ENCODE measurements at places on chromosomes 13 and 19.

DNA sequence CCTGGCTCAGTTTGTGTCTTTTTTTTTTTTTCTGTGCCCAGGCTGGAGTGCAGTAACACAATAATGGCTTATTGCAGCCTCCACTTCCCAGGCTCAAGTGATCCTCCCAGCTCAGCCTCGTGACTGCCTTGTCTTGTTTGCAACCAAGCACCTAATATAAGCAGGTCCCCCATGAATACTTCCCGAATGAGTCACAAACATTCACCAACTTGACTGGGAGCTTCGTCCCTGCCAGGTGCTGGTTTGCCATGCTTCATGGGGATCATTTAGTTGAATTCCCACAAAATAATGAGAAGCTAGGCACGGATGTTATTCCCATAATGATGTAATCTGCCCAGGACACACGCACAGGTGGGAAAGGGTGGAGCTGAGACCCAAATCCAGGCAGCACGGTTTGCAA, 176.5 kb downstream of the CACNA1A start:
- H3K36me3 ChIP-seq, result no peaks in the 10 kb centered on the region
- no peaks in the 10 kb centered on the region for H3K4me1 ChIP-seq
- no peak for DNase-seq
- no peak overlapping the region for H3K27ac ChIP-seq
- no peak overlapping the region for H3K4me3 ChIP-seq

- DNase-seq, result peak; percentile 61
- H3K27ac ChIP-seq, result no peak overlapping the region
- no peaks in the 10 kb centered on the region for H3K36me3 ChIP-seq
- H3K4me1 ChIP-seq, result peaks cover 14% of the 10 kb centered on the region
- H3K4me3 ChIP-seq, result no peak overlapping the region
- H3K27me3 ChIP-seq, result no peaks in the 10 kb centered on the region
These were observed 4.5 kb downstream of the ATP4B start for GRCh38 chr13:113653264-113654174.

- H3K36me3 ChIP-seq, result no peaks in the 10 kb centered on the region
- peaks cover 47% of the 10 kb centered on the region for H3K4me1 ChIP-seq
- H3K4me3 ChIP-seq, result peak overlapping the region; percentile 60
- no peaks in the 10 kb centered on the region for H3K27me3 ChIP-seq
These were observed 1.0 kb downstream of the HIF3A start for GRCh38 chr19:46297700-46298478.

DNA sequence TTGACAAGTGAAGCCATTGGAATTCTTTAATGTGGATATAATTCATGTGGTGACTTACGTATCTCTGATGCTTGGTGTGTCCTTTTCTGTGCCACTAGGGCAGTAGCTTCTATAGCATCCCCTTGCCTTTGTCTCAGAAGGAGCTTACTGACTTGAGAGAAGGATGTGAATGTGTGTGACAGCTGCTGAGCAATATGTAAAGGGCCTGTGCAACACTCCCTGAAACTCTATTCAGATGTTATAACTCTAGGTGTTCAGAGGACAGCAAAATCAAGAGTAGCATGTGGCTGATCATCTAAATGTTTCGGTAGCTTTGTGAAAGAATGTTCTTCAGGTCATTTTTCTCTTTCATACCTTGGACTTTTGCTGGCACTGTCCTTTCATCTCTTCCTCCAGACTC, 189.5 kb downstream of the LMO7 start:
- no peak overlapping the region for H3K27ac ChIP-seq
- no peak for DNase-seq
- no peaks in the 10 kb centered on the region for H3K4me1 ChIP-seq
- no peaks in the 10 kb centered on the region for H3K36me3 ChIP-seq
- H3K27me3 ChIP-seq, result no peaks in the 10 kb centered on the region
- H3K4me3 ChIP-seq, result no peak overlapping the region

- no peak overlapping the region for H3K27ac ChIP-seq
- no peak for DNase-seq
- H3K27me3 ChIP-seq, result no peaks in the 10 kb centered on the region
These were observed 60.2 kb upstream of the RFC3 start for GRCh38 chr13:33757713-33758112.
